ENCODE measurements at places on chromosomes 3 and 15. TPM values are rescaled to one million over a fixed set of nuclear protein-coding genes. Genes with fewer than 3 reads are reported as not detected.

KLHL6 gene
- 0.11 TPM for total RNA-seq

SSUH2 gene
- total RNA-seq = not detected

CHRM5 gene
- not detected for total RNA-seq

SAMMSON gene
- not detected for total RNA-seq

VPS39 gene
- total RNA-seq = 60.6 TPM

CRELD1 gene
- total RNA-seq = 18.8 TPM

LMAN1L gene
- total RNA-seq = 0.32 TPM

LRRC15 gene
- total RNA-seq = 1.3 TPM

AGBL1 gene
- not detected for total RNA-seq
